Activated T-helper 2 cell treated with anti-CD3 and anti-CD28 coated beads, Interferon-gamma antibody, Interleukin-2, Interleukin-4, amounts not matched to agents 10 μg/mL and 5 μg/mL and 100 μg/mL, durations not matched to agents 14 hours and 24 hours and 36 hours (primary cell): ENCODE measurements at places on chromosomes 11 and 22.

DNA sequence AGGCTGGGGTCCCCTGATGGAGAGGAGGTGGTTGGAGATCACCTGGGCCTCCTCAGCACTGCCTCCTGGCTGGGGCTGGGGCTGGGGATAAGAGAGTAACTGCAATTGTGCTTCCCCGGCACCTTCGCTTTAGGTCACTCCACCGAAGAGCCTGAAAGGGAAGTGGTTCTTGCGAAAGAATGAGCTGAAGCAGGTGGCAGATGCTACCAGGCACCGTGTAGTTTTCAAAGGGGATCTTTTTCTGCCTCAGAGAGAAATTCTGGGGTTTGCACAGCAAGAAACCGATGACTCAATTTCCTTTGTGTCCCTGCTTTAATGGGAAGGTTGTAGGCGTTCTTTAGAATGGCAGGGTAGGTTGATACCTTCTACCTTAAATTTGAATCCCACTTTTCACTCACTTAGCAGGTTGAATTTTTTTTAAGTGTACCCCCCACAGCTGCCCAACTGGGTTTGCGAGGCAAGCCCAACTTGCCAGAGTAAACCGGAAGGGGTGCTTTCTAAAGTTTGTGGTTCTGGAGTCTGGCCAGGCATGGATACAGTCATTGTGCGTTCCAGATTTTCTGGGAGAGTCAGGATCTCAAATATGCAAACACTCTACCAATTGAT lies 5.3 kb downstream of the CD44 start:
- peak; percentile 62 for DNase-seq

DNA sequence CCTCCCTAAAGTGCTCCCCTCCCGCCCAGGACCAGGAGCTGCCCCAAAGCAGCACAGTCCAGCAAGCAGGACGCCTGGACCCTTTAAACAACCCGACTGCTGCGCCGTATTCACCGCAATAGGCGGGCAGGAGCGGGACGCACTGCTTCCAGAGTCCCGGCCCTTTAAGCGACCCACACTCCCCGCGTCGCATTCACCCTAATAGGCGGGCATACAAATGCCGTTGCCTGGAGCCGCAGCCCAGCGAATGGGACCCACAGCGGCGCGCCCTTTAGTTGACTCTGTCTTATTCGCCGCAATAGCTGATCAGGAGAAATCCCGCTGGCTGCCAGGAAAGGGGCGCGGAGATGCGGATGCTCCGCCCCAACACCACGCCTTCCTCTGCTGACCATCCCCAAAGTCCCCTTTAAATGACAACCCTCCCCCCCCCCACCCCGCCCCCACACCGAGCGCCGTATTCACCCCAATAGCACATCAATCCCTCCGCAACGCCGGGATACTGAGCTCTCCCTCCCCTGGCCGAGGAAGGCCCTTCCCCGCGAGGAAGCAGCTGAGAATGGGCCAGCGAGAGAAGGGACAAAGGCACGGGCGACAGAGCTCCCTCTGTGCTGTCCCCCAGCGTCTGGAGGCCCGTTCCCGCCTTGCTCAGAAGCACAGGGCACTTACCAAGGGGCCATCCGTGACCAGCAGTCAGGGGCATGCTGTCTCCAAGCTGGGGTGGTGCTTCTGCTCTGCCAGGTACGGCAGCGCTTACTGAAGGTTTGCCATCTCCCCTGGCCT lies 4.7 kb downstream of the OSBPL5 start:
- DNase-seq = no peak

DNA sequence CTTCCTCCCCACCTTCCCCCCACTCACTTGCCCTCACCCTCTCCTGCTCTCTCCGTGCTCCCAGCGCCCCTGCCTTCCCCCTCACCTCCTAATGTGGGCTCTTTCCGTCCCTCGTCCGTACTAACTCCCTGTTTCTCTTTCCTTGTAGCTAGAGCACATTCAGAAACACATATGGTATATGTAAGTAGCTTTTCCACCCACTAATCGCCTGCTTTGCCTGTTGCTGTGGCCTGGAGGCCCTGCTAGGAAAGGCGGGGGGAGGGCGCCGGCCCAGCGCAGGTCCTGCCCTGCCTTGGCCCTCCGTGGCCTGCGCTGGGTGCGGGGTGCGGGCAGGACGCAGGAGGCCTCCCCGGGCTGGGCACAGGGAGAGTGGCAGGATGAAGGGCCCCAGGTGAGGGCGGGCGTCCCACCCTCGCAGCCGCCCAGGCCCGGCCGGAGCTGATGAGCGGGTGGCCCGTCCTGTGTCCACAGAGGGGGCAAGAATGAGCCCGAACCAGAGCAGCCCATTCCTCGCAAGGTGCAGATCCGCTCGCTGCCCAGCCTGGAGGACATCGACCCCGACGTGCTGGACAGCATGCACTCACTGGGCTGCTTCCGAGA lies 41.7 kb downstream of the MOB2 start:
- DNase-seq = no peak

DNA sequence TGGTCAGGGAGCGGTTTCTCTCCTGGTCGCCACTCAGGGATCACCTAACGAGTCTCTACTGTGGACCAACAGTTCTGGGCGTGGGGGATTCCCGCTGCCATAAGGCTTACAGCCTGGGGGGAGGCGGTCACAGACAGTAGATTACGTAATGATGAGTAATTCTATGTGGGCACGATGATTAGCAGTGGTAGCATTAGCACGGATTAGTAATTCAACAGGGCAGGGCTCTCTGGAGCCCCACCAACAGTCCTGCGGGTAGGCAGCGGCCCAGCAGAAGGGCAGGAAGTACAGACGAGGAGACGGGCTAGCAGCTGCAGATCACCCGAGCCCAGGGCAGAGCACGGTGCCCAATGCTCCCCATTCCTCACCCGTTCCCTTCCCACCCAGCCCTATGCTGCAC lies 3.6 kb downstream of the SHISAL1 start:
- DNase-seq = no peak

DNA sequence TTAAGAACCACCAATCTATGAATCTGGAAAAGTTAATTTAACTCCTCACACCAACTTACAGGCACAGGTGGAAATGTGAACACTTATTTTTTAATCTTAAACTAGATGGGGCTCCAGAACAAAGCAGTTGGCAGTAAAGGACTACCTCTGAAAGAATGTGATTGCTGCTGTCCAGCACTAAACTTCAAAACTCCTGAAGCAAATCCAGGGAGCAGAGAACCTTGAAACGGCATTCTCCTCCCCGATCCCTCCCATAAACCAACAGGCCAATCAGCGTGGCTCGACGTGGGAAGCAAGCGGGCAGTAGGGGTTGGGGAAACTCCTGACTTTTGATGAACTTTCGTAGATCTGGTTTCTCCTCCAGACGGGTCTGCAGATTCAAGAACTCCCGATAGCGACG lies 5.0 kb downstream of the SNX19 start:
- no peak for DNase-seq

- no peak for DNase-seq
These were observed 911.1 kb downstream of the TBC1D22A start for GRCh38 chr22:47673557-47673956.

GRCh38 chr11:72744474-72744873 lies 7.7 kb downstream of the ARAP1 start:
- DNase-seq = no peak

- DNase-seq = no peak
These were observed 3.2 kb upstream of the PPP6R3 start for GRCh38 chr11:68457216-68457897.

DNA sequence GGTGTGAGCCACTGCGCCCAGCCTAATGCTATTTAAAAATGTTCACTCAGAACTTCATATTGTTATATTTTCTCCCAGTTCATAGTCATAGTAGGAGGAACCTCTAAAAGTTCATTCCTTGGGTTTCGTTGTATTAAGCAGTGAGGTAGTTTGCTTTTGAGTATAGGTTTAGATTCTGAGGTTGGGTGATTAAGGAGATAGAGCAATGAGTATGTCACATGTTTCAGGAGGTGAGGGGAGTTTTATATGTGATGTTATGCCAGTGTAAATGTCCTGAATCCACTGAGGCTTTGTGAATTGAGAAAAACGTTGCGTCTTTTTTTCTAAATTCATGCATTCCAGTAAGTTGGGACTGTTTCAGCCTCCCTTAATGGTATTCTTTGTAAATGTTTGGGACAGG lies 4.2 kb downstream of the UBE2L3 start:
- DNase-seq = no peak

- DNase-seq = no peak
These were observed 284.8 kb downstream of the CADM1 start for GRCh38 chr11:115219376-115219775.

DNA sequence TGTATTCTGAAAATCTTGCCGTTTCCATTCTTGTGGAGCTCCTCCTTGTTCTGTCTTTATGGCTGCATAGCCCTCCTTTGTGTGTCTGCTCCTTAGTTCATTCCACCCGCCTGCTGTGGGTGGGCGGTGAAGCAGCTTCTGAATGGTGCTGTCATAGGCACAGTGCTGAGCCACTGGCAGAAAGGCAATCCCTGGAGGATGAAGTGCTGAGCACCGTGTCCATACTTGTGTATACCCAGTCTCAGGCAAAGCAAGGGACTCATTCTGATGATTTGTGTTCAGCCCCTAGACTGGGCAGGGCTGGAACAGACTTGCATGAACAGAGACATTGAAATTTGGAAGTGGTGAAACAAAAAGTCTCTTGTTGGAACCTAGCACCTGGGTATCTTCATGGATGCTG lies 134.9 kb downstream of the MYO18B start:
- no peak for DNase-seq

DNA sequence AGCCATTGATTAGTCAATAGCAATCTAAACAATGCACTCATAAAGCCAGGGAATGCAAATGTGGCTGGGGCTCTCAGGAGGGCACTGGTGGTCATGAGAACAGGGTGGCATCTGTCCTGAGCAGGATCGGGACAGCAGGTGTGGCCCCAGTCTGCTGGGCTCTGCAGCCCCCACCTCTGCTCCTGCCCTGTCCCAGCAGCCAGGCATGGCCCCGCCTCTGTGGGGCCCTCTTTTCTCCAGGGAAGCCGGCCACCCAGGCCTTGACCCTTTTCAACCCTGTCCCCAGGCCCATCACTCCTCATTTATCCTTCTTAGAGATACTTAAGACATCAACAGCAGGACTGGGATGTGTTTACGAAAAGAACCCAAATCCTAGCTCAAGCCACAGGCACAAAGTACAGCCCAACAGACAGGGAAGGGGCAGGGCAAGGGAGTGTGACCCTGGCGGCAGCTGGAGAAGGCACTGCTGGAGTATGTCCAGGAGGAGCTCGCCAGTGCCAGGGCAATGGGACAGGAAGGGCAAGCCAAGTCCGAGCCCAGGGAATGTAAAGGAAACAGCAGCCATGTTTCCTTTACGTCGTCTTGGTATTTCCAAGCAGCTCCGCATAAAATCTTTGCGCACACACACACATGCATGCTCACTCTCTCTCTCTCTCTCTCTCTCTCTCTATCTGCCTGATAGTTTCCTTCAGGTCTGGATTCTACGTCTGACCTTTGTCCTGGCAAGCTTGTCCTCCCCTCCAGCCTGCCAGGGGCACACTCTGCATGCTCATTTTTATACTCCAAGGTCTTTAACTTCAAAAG lies 59.9 kb downstream of the DGCR2 start:
- DNase-seq = no peak

GRCh38 chr11:31817054-31817620 lies 6.0 kb upstream of the PAX6 start:
- DNase-seq = no peak

- DNase-seq = no peak
These were observed 38.3 kb downstream of the IRAG1 start for GRCh38 chr11:10655227-10655626.

- DNase-seq = no peak
These were observed 73.5 kb downstream of the RASSF10 start for GRCh38 chr11:13082588-13082987.

DNA sequence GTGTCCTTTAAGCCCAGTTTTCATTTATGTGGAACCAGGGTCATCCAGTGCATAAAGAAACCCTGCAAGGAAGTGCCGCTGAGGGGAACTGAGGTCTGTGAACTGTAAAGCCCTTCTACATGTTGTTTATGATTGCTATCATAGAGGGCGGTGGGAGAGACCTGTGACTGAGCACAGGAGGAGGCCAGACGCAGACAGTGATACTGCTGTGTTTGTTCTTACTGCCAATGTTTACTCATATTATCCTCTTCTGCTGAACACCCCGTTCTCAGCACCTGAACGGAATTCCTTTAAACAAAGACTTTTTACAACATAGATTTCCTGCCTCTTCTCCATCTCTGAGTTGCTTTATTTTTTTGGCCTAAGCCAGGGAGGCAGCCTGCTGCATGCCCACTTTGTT lies 967 bp upstream of the GALNT18 start:
- no peak for DNase-seq

DNA sequence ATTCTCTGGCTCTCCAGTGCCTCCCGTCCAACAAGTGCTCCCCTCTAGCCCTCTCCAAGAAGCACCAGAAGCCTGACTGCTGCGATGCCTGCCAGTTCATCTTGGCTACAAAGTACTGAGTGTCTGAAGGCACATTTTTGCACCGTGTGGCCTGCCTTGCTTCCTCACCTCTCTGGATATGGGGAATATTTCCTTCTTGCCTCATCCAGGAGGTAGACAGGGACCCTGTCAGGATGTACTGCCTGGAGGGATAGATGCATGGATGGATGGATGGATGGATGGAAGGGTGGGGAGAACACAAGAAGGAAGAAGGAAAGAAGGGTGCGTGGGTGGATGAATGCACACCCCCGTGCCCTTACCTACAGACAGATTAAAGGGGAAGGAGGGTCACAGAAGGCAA lies 27.6 kb downstream of the KCTD17 start:
- DNase-seq = no peak

- DNase-seq = no peak
These were observed 7.8 kb downstream of the PHOX2A start for GRCh38 chr11:72236083-72236697.

- DNase-seq = no peak
These were observed 10.9 kb downstream of the PHLDB1 start for GRCh38 chr11:118618115-118618990.

DNA sequence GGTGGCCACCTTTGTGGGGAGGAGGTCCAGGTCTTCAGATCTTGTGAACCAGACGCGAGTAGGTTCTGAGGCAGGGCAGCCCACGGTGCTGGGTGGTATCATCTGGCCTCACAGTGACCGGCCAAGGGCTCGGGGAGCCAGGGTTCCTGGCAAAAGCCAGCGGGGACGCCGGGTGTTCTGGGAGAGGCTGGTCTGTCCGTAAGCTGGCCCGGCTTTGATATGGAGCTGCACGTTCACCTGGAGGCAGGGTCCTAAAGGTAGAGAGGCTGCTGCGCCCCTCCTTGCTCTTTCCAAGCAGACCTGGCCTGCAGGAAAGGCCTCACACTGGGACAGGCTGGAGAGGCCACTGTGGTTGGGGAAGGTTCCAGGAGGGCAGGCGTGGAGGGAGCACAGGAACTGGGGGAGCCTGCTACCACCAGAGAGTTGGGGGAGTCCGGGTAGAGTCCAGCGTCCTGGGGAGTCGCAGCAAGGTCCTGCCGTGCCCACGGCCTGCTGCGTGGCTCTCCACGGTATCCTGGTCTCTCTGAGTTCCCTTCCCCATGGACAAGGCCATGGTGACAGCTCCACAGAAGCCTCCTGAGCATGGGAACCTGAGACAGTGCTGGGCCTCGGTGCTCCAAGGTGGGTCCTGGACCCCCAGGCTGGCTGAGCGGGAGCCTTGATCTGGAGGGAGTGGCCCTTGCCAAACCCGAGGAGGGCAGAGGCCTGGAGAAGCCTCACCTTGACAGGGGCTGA lies 452.4 kb upstream of the B3GAT1 start:
- no peak for DNase-seq
